Heart left ventricle (tissue), 16 donors: ENCODE measurements at places on chromosomes 1 and 21.
A peak's percentile ranks its signal among the peaks of the same experiment; 100 is the strongest.

- DNase-seq: no peak
- H3K4me1 ChIP-seq: no peaks in the 10 kb centered on the region
- H3K36me3 ChIP-seq: no peaks in the 10 kb centered on the region
- no peak overlapping the region for H3K4me3 ChIP-seq
- no peak overlapping the region for H3K27ac ChIP-seq
These were observed 101.0 kb downstream of the NGF start for GRCh38 chr1:115237023-115237422.

DNA sequence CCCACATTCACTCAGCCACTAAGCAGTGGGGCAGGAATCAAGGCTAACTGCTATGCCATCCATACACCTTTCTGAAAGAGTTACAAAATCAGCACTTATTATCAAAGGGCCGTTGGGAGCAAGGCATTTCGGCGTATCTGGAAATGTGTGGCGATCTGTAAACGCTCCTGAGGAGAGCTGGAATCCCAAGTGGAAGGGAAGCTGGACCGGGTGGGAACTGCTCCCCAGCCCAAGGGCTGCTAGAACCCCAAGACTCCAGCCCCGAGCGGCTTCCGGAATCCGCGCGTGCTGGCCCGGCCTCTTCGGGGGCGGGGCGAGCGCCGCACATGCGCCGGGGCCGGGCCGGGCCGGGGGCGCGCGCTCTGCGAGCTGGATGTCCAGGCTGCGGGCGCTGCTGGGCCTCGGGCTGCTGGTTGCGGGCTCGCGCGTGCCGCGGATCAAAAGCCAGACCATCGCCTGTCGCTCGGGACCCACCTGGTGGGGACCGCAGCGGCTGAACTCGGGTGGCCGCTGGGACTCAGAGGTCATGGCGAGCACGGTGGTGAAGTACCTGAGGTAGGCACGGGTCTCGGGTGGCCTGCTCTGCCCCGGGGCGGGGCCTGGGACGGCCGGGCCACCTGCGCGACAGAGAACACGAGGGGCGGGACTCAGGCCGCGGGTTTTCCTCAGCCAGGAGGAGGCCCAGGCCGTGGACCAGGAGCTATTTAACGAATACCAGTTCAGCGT lies at the start of gene NAXE:
TSS of gene NAXE (plus strand) at position 345 of the 726 bp plus-strand sequence. CDS start at position 374, 29 bp downstream.
- H3K4me3 ChIP-seq: peak within 1 kb of the TSS; percentile 84
- H3K27ac ChIP-seq: peak within 1 kb of the TSS; percentile 81
- peak; percentile 78 for DNase-seq
- peaks cover 13% of the 10 kb centered on the region for H3K4me1 ChIP-seq

GRCh38 chr1:116516631-116517030 lies 54.2 kb downstream of the CD58 start:
- peaks cover 7% of the 10 kb centered on the region for H3K4me1 ChIP-seq
- no peak for DNase-seq
- H3K36me3 ChIP-seq: peaks cover 22% of the 10 kb centered on the region
- H3K27ac ChIP-seq: no peak overlapping the region
- no peaks in the 10 kb centered on the region for H3K27me3 ChIP-seq

- H3K27me3 ChIP-seq: no peaks in the 10 kb centered on the region
- no peak overlapping the region for H3K4me3 ChIP-seq
- H3K4me1 ChIP-seq: no peaks in the 10 kb centered on the region
- no peak for DNase-seq
- H3K27ac ChIP-seq: no peak overlapping the region
- peaks cover 60% of the 10 kb centered on the region for H3K36me3 ChIP-seq
These were observed 28.5 kb upstream of the AXDND1 start for GRCh38 chr1:179337288-179337687.

DNA sequence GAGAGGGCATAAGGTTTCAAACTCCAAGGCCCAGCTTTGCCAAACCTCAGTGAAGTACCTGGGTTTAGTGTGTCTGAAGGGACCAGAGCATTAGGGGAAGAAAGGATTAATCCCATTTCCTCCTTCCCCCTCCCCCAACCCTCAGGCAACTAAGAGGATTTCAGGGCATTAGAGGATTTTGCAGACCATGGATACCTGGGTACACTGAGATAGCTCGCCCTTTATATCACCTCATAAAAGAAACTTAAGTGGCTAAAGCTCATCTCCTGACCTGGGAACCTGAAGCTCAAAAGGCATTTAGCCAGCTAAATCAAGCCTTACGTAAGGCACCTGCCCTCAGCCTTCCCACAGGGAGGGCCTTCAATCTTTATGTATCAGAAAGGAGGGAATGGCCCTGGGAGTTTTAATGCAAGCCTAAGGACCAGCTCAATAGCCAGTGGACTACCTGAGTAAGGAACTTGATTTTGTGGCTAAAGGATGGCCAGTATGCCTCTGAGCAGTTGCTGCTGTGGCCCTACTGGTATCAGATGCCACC lies 26.4 kb upstream of the SMYD3 start:
- no peak for DNase-seq
- no peaks in the 10 kb centered on the region for H3K36me3 ChIP-seq
- H3K4me3 ChIP-seq: no peak overlapping the region

DNA sequence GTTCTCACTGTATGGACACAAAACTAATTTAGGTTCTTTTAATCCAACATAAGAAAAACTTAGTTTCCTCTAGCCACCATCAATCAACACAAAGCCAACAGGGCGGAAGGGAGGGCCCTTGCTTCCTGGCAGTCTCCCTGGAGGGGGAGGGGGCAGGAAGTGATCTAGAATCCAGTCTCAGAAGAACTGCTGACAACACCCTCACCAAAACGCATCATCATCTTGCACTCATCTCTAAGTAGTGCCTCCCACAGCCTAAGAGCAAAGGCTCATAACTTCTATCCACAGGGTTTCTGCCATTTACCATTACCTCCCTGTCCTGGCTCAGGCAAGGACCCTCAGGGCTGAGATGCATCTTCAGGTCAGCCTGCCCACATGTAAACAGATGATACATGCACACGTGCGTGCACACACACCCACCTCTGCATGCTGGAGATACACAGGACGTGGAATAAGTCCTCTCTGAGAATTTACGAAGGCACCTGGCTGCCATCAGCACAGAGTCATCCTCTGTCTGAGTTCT lies 20.5 kb downstream of the HIVEP3 start:
- H3K4me1 ChIP-seq: peaks cover 27% of the 10 kb centered on the region
- peak; percentile 34 for DNase-seq
- H3K36me3 ChIP-seq: no peaks in the 10 kb centered on the region

DNA sequence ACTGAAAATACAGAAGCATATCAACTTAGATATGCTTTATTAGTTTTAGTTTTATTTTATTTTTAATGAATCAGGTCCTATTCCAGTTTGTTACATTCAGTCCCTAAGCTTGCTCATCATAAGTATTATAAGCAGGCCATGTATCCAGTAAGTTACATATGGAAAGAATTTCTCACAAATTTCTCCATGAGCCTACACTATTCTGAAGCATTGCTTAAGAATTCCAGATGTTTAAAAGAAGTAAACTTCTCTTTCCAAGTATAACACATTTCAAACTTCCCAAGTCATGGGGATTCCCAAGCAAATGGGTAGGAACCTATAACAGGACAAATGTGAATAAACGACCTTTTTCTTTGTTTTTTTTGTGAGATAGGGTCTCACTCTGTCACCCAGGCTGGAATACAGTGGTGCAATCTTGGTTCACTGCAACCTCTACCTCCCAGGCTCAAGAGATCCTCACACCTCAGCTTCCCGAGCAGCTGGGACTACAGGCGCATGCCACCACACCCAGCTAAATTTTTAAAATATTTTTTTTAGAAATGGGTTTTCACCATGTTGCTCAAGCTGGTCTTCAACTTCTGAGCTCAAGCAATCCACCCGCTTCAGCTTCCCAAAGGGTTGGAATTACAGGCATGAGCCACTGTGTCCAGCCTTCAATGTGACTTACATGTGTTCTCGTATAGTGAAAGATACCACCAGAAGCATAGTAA lies 39.0 kb downstream of the ST7L start:
- H3K4me3 ChIP-seq: no peak overlapping the region
- no peak overlapping the region for H3K27ac ChIP-seq
- H3K36me3 ChIP-seq: peaks cover 49% of the 10 kb centered on the region
- H3K27me3 ChIP-seq: no peaks in the 10 kb centered on the region
- H3K4me1 ChIP-seq: no peaks in the 10 kb centered on the region

- H3K27me3 ChIP-seq: peaks cover 20% of the 10 kb centered on the region
- no peak overlapping the region for H3K27ac ChIP-seq
- DNase-seq: no peak
- H3K4me3 ChIP-seq: no peak overlapping the region
- no peaks in the 10 kb centered on the region for H3K36me3 ChIP-seq
- peaks cover 33% of the 10 kb centered on the region for H3K4me1 ChIP-seq
These were observed 2.4 kb downstream of the RAP1GAP start for GRCh38 chr1:21666576-21667320.

GRCh38 chr1:9128520-9129265 lies at the start of gene GPR157:
Gene GPR157 (minus strand): TSS chr1:9129102. CDS start chr1:9129027, 75 bp downstream.
- DNase-seq: peak; percentile 90
- H3K27ac ChIP-seq: peak within 1 kb of the TSS; percentile 69
- H3K4me1 ChIP-seq: no peaks in the 10 kb centered on the region
- no peaks in the 10 kb centered on the region for H3K27me3 ChIP-seq
- H3K36me3 ChIP-seq: no peaks in the 10 kb centered on the region
- H3K4me3 ChIP-seq: peak within 1 kb of the TSS; percentile 58

- DNase-seq: no peak
- no peaks in the 10 kb centered on the region for H3K27me3 ChIP-seq
- no peak overlapping the region for H3K27ac ChIP-seq
These were observed 28.9 kb downstream of the PRDM16 start for GRCh38 chr1:3097861-3098260.

DNA sequence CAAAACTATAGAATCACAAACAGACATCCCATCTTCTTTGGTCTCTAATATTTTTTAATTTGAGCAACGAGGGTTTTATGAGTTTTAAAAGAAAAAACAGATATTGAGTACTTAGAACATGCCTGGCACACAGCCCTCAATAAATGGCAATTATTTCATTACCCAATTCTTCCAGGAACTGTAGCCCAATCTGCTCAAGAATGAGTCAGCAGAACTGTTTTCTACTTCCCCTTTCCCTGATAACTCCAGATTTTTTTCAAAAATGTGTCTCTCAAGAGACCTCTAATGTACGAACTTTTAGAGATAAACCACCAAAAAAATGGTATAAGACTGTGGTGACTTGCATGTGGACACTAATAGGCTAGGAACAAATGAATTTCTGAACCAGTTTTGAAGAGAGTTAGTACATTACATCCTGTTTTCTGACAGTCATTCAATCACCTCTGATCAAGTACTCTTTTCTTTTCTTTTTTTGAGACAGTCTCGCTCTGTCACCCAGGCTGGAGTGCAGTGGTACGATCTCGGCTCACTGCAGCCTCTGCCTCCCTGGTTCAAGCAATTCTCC lies 11.5 kb downstream of the ABL2 start:
- H3K27me3 ChIP-seq: no peaks in the 10 kb centered on the region
- H3K4me1 ChIP-seq: peaks cover 11% of the 10 kb centered on the region
- H3K27ac ChIP-seq: peak overlapping the region; percentile 64
- DNase-seq: no peak
- H3K36me3 ChIP-seq: peaks cover 3% of the 10 kb centered on the region

- no peak overlapping the region for H3K27ac ChIP-seq
- DNase-seq: peak; percentile 9
- no peaks in the 10 kb centered on the region for H3K36me3 ChIP-seq
These were observed 33.7 kb downstream of the WNT9A start for GRCh38 chr1:227913764-227914721.

DNA sequence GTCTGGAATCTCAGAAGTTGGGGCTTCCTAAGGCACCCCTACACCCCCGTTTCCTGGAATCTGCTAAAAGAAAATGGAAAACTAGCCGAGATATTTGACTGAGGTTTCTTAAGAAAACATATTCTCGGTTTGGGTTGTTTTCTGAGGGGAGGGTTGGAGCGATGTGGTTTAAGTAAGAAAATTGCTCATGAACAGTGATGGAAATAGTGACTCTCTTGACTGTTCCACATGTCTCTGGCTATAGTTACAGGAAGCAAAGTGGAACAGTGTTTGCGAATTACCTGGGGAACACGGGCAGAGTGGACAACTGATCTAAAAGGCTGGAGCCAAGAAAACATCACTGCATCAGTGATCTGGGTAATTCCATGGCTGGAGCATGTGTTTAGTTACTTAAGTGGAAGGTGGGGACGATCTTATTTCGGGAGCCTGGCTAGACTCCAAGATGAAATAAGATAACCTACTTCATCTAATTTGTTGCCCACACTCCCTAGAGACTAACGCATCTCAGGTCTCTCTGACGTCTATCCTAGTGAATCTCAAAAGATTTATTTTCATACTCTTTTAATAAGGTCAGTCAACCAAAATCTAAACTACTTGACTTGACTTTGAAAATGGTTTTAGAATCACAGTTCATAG lies 92.4 kb downstream of the KCNJ15 start:
- DNase-seq: no peak
- H3K4me3 ChIP-seq: no peak overlapping the region
- no peaks in the 10 kb centered on the region for H3K27me3 ChIP-seq
- no peaks in the 10 kb centered on the region for H3K4me1 ChIP-seq

- DNase-seq: no peak
- H3K27ac ChIP-seq: peak overlapping the region; percentile 68
- H3K4me1 ChIP-seq: peaks cover 55% of the 10 kb centered on the region
- no peak overlapping the region for H3K4me3 ChIP-seq
- H3K36me3 ChIP-seq: no peaks in the 10 kb centered on the region
These were observed 199.4 kb downstream of the GABPA start for GRCh38 chr21:25934130-25934529.

DNA sequence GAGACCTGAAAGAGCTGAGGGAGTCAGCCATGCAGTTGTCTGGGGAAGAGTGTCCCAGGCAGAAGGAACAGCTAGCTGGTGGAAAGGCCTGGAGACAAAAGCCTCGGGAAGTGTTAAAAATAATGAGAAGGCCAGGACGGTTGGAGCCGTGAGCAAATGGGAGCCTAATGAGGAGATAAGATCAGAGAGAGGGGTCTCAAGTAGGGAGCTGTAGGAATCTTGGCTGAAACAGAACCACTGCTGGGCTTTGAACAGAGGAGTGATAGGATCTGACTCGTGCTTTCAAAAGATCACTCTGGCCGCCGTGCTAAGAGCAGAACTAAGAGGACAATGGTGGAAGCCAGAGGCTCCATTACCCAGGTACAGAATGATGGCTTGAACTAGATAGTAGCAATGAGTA lies 1.9 kb upstream of the FOXJ3 start:
- H3K4me3 ChIP-seq: no peak overlapping the region
- no peaks in the 10 kb centered on the region for H3K36me3 ChIP-seq
- H3K4me1 ChIP-seq: peaks cover 44% of the 10 kb centered on the region
- no peak overlapping the region for H3K27ac ChIP-seq
- DNase-seq: no peak

- H3K4me3 ChIP-seq: no peak overlapping the region
- no peak overlapping the region for H3K27ac ChIP-seq
- DNase-seq: no peak
- peaks cover 12% of the 10 kb centered on the region for H3K4me1 ChIP-seq
- no peaks in the 10 kb centered on the region for H3K27me3 ChIP-seq
- no peaks in the 10 kb centered on the region for H3K36me3 ChIP-seq
These were observed 49.2 kb upstream of the NTPCR start for GRCh38 chr1:232901255-232901654.

GRCh38 chr1:35873243-35873750 lies 9.7 kb upstream of the AGO1 start:
- no peak for DNase-seq
- H3K4me3 ChIP-seq: no peak overlapping the region
- H3K27me3 ChIP-seq: no peaks in the 10 kb centered on the region
- no peak overlapping the region for H3K27ac ChIP-seq
- H3K4me1 ChIP-seq: no peaks in the 10 kb centered on the region
- no peaks in the 10 kb centered on the region for H3K36me3 ChIP-seq

- no peak for DNase-seq
- H3K27me3 ChIP-seq: no peaks in the 10 kb centered on the region
- H3K27ac ChIP-seq: peak overlapping the region; percentile 69
- H3K36me3 ChIP-seq: no peaks in the 10 kb centered on the region
- H3K4me3 ChIP-seq: no peak overlapping the region
- peaks cover 3% of the 10 kb centered on the region for H3K4me1 ChIP-seq
These were observed 45.9 kb downstream of the LUZP1 start for GRCh38 chr1:23122796-23123195.
